ENCODE measurements at places on chromosomes 7 and 10.
A peak's percentile ranks its signal among the peaks of the same experiment; 100 is the strongest.

- DNase-seq = no peak
These were observed 192.1 kb upstream of the MGMT start for GRCh38 chr10:129274748-129275474.

DNA sequence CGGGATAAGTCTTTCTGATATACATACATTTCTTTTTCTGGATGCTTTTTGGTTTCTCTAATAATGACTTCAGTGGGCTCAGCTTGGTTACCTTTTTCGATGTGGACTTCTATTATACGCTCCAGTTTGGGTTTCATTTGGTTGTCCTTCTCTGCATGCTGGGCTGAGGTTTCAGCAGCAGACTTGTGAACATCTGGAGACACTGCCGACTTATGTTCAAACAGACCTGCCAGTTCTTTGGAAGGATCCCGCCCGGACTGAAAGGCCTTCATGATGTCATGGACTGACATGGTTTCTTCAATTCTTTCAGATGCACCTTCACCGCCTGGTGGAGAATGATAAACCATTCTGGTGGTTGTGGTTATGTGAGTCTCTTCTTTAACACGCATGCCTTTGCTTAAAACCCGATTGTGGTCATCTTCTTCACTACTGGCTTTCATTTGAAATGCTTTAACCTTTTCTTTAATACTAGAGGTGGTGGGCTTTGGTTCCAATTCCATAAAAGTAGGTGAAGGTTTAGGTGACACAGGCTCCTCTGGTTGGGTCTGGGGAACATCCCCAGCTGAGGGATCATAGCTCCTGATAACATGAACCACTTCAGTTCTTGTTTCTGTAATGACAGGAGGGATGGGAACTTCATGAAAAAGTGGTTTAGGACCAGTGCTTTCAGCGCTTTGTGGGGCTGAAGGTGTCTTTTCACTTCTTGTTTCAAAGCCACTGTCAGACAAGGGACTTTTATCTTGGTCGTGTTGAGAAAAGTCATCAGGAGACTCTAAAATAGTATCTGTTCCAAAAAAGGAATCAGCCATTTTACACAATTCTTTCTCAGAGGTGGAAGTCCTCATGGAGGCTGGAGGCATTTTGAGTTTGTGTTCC is 167.7 kb upstream of the CCDC6 start:
- DNase-seq = no peak

DNA sequence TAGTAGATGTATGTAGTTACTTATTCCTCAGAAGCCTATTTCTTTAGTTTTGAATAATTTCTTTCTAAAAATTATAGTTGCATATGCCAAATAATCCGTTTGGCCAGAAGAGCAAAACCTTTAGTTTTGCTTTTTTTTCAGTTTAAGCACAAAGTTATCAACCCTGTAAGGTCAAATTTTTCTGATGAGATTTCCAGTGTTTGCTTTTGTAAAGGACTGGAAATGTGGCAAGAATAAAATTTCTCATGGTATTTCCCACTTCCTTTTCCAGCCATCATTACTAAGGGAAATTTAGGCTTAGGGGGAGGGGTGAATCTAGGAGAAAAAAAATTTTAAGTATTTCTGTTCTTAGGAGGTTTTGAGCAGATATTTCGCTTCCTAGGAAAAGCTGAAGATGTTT is 7.6 kb downstream of the CALD1 start:
- DNase-seq = no peak

DNA sequence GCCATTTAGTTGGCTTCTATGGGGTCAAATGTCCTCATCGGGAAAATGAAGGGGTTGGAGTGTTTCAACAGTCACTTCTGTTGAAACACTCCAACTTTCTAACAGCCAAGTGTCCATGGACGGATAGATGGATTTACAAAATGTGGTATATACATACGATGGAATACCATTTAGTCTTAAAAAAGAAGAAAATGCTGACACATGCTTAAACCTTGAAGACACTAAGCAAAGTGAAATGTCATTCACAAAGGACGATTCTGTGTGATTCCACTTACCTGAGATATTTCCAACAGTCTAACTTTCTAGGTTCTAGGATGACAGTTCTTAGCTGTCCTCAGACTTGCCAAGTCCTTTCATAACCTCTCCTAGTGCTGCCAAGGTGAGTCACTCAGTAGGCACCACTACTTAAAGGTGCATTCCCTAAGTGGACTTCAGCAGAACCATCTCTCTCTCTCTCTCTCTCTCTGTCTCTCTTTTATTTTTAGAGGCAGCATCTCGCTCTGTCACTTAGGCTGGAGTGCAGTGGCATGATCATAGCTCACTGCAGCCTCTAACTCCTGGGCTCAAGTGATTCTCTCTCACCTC is 69.0 kb downstream of the DENND2A start:
- no peak for DNase-seq

GRCh38 chr7:136890399-136890798 is 21.9 kb downstream of the CHRM2 start:
- no peak for DNase-seq

DNA sequence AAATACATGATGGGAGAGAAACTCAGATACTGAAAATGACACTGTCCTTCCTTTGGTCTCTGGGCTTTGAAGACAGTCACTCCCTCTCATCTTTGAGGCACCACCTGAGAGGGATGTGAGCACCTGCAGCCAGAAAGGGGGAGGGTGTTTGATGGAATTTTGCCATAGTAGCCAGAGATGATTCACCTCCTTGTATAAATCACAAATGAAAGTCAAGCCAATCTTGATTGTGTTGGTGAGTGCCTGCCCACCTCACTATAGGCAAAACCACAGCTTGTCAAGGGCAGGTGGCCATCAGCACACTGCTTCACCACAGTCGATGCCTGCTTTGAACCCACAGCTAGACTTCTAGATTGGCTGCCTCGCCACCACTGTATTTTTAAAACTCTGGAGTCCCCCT is 48.2 kb downstream of the PON1 start:
- no peak for DNase-seq

DNA sequence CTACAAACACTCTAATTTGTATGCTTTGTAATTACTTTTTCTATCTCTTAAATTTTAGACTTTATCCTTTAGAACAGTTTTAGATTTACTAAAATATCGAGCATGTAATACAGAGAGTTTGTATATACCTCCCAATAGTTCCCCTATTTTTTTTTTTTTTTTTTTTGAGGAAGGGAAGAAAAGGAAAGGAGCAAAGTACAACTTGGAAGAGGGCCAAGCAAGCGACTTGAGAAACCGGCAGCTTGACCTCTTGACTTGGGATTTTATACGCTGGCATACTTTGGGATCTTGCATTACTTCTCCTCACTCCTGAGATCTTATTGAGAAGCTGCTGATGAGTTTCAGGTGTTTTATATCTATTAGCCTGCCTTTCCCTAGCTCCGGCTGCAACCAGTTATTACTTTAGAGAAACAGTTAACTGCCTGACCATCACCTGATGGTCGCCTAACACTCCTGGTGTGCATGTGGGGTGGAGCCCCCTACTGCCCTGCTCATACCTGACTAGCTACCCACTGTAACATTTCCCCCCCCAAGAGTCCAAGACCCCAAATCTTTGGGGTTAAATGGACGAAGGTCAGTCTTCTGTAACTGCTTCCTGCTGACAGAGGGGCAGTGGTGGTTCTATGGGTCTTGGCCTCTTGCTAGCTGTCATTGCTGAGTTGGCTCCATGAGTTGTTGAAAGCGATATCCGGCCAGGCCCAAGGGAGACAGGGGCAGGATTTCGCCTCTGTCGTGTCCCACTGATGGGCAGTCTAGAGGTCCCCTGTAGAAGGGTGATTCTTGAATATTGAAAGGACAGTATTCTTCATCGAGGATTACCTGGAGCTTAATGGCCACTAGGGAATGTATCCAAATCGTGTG is 28.5 kb downstream of the MKLN1 start:
- no peak for DNase-seq

- peak; percentile 10 for DNase-seq
These were observed 456.8 kb upstream of the NRP1 start for GRCh38 chr10:33791272-33791660.

GRCh38 chr7:36015733-36016132 is 137.3 kb upstream of the EEPD1 start:
- peak; percentile 61 for DNase-seq

DNA sequence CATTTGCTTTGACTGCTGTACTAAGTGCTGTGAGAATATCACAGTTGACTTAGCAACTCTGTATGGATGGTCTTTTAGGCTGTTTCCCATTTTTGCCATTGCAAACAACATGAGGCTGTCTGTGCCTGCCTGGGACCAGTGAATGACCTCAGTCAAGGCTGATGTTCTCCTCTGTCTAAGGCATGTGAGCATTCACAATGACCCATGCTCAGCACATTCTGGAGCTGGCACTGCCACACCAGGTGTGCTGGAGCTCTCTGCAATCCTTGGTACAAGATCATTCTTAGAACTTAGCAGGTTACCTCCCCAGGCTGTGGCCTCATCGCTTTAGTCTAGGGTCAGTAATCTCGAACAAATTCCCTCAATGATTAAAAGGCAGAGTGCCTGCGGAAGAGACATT is 61.9 kb downstream of the SH3PXD2A start:
- no peak for DNase-seq

GRCh38 chr10:124374535-124375352 is 44.0 kb downstream of the OAT start:
- DNase-seq = no peak

- no peak for DNase-seq
These were observed 506.9 kb downstream of the RPS24 start for GRCh38 chr10:78540355-78541076.

- DNase-seq = no peak
These were observed 4.5 kb downstream of the STMP1 start for GRCh38 chr7:135666846-135667245.
